ENCODE measurements at places on chromosomes 6 and 20.

GRCh38 chr6:30227242-30227722 lies 14.1 kb upstream of the TRIM26 start:
- DNase-seq: no peak

DNA sequence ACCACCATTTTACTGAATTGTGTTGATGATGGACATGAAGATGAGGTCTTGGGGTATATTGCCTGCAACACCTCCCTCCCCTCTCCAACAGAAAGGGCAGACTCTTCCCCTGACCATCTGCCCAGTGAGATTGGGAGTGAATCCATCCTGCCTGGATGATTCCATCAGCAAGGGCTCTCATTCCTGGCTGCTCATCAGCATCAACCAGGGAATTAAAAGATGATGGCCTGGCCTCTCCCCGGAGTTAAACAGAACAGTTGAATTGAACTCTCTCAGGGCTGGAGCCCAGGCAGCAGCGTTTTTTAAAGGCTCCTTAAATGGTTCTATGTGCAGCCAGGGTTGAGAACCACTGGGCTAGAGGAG lies 14.6 kb upstream of the MRPS18A start:
- DNase-seq: no peak

DNA sequence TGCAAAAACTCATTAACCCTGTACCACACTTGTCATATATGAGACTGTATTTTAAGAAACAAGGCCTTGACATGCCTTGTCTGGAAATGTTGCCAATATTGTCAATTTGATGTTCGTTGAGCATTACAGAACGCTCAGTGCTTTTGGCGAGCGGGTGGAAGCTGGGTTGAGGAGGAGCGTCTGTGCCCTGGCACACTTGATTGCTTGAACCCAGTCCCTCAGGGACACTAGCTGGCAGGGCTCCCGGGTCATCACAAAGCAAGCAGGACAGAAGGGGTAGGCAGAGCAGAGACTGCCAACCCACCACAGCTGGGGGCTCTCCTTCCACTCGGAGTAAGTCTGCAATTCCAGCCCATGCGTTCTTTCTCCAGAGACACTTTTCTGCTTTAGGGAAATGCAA lies 286.3 kb downstream of the KHDC1L start:
- no peak for DNase-seq

DNA sequence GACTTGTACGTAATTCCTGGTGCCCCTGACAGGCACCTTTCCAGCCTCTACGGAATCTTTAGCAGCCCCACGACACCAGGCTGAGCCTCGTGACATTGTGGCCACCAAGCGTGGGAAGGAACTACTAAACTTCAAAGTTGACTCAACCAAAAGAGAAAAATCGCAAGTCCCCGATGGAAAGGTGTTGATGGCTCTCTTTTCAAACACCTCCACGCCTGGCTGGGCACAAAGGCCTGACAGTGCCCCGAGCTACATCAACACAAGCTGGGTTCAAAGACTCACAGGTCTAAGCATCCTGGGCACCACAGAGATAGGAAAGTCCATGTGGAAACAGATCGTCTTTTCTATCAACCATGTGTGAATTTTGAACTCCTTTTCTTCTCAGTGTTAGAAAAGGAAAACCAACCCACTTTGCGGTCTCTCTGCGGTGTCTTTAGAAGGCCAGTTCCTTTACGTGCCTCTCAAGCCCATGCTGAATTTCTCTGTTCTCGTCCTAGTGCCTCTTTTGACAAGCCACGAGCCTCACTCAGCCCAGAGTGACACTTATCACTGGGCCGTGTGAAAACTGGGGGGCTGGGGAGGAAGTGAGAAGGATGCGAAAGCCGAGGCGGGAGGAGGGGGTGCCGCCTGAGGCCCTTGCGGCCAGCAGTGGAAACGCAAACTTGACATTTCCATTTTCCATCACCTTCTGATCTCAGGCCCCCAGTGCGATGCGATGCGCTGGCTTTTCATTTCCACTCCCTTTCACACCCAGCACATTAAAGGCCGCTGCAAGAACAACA lies 59.4 kb downstream of the GFOD1 start:
- no peak for DNase-seq

DNA sequence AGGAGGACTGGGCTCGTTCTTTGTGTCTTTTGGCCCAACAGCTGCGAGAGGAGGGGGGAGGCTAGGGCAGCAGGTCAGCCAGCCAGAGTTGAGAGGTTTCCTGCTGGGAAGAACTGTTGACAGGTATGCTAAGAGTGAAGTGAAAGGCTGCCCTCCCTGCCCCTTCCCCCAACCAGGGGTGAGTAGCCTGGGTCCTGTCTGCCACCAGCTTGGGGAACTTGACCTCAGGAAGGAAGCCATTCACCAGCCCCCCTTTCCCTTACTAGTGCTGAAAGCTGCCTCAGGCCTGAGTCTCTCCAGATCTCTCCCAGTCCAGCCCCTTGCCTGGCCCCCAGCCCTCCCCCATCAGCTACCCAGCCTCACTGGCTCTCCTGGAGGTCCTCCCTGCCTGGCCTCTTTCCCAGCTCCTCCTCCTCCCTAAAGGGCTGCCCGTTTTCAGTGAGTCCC lies 20.7 kb upstream of the ZNF76 start:
- no peak for DNase-seq

DNA sequence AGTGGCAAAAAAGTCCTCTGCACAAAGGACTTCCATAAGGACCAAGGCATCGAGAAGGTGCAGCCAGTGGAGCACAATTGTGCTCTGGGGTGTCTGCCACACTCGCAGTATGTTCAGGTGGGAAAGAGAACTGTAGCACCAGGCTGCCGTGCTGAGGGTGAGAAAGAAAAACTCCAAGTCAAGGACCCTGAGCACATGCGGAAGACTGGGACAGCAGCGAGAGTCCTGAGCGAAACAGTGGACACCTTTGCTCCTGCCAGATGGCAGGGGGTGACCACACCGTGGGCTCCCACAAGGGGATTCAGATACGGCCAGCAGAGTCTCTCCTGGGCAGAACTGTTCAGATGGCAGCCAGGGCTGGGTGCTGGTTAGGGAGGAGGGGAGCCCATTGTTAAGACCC lies 73.6 kb downstream of the POPDC3 start:
- no peak for DNase-seq

DNA sequence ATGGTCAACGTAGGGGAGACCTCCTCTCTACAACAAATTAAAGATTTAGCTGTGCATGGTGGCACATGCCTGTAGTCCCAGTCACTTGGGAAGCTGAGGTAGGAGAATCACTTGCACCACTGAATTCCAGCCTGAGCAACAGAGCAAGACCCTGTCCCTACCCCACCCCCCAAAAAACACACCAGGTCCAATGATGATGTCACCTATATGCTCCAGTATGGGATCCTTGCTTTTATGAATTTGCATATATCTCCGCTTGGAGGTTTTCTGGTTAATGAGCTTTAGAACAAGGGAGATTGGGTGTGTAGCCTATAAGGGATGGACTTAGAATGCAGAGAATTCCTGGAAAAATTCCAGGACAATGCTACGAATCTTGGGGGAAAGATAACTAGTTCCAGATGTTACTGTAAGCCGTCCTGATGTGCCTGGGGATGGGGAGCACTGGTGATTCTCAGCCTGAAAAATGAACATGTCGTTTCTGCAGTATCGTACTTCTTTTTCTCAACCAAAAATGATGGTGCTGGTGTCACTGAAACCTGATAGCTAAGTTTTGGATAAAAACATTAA lies 61.1 kb downstream of the ZBTB2 start:
- peak; percentile 90 for DNase-seq

DNA sequence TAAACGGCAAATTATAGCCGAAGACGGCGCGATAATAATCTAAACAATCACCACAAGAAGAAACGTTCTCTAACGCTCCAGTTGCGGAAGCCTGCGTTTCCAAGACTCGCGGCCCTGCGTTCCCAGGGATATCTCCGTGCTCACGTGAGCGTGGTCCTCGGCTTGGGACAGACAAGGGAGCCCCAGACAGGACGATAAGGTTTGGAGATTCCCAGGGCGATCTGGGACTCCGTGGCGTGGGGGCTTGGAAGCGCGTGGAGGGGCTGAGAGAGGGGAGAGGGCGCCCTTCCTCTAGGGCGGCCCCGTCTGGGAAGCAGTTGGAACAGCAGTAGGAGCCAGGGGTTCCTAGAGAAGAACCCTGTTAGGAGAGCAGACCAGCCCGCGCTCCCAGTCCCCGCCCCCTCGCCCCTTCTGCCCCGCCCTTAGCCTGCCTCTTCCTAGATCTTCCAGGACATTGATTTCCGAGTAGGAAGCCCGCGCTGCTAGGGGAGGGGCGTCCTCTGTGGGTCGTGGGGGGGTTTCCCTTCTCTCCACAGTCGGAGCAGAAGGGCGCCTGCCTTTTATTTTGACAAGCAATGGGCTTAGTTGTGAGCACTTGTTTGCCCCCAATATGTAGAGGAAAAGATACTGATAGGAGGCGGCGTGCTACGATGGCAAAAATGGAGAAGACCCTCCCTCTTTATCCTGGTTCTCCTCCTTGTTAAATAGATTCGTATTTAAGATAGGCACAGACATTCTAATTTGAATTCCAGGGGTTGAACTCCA lies 10.6 kb downstream of the NRN1 start:
- peak; percentile 21 for DNase-seq

GRCh38 chr6:137102050-137102848 lies 57.5 kb upstream of the IL20RA start:
- no peak for DNase-seq

All from fibroblast of the conjunctiva (primary cell).